Cerebellar nuclear complex (tissue), 1 donor: ENCODE measurements at places on chromosomes 12 and 14.

- no peak for DNase-seq
Observed at GRCh38 chr12:42582050-42582449, 7.5 kb downstream of the PRICKLE1 start.

DNA sequence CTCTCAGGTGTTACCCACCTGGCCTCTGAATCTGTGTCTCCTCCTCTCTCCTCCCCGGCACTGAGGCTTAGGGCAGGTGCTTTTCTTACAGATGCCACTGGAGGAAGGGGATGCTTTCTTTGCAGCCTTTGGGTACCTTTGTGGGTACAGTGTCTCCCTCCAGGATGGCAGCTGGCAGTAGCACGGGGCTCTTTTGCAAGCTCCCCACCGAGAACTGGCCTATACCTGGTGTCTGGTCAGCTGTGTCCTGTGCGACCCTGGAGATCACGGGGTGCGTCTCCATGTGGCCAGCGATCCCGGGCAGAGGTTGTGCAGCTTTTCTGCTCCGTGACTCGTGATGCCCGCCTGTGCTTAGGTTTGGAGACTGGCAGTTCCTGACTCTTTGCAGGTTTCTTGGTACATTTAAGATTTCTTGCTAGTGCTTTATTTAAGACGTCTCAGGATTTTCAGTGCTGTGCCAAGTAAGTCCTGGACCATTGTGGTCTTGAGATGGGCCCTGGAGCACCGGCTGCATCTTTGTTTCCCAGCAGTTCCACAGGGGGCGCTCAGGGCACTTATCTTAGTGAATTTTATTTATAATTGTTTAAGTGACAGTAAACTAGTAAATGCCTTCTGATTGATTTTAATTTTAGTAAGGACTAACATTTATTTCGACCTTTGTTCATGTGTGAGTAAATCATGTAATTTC lies 68.9 kb downstream of the DDX51 start:
- no peak for DNase-seq

- DNase-seq = no peak
Observed at GRCh38 chr14:106518054-106518943, 991.9 kb downstream of the TMEM121 start.

- no peak for DNase-seq
Observed at GRCh38 chr12:74663958-74664357, 126.3 kb downstream of the ATXN7L3B start.

- DNase-seq = no peak
Observed at GRCh38 chr14:65237023-65237814, 134.9 kb upstream of the MAX start.

- DNase-seq = no peak
Observed at GRCh38 chr12:91316907-91317269, 134.3 kb upstream of the DCN start.

DNA sequence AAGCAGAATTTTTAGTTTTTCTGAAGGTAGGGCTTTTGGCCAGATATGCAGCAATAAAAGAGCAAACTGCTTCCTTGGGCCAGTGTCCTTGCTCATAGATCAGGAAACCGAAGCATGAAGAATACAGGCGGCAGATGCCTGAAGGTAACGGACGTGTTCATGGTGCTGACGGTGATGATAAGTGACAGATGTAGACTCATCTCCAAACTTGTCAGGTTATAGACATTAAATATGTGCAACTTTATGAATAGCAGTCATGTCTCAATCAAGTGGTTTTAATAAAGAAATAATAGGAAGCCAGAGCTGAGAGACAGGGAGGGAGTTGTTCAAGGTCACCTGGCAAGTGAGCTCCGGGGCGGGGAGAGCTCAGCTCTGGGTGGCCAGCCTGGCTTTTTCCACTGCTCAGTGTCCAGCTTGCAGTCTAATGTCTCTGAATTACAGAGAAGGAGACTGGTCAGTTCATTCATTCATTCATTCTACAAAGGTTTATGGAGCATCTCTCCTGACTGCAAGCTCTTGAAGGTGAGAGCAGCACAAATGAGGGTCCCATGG lies 1.0 kb downstream of the SERPINA5 start:
- DNase-seq = no peak

GRCh38 chr12:6952863-6953441 lies 1.8 kb downstream of the PTPN6 start:
- no peak for DNase-seq

GRCh38 chr12:114945351-114945750 lies 261.4 kb upstream of the TBX3 start:
- no peak for DNase-seq

- no peak for DNase-seq
Observed at GRCh38 chr14:104090071-104090748, 4.7 kb downstream of the ASPG start.

DNA sequence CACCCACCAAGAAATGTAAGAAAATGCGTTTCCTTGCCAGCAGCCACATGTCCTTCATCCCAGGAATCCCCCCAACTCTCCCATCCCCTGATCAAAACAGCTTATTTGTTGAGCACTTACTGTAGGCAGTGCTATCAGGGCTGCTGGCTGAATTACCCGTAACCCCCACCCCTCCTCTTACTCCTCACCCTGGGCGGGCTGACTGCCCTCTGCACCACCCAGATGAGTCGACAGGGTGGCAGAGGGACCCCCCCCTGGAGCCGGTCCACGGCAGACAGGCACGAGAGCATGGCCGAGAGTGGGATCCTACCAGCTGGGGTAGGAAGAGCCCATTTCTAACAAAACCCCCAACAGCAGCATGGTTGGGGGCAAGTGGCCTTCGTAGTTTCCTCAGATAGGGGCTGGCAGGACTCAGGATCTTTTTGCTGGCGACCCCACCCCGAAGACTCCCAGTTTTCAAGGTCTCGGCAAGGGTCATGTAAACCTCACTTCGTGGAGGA lies 1.1 kb upstream of the RHOF start:
- DNase-seq = no peak

DNA sequence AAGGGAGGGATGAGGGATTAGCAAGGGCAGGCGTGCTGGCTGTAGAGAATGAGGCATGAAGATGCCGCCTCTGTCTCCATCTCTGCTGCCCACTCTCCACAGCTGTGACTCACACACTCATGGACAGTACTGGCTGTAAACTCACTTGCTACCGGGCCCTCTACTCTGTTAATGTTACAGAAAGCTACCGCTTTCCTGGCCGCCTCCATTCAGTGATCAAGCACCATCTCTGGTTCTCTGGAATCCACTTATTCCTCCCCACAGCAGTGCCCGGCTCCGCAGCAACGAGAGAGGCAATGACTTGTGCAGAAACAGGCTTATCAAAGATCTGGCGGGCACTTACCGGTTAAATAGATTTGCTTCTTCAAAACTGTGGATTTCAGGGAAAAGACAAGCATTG lies 34.8 kb downstream of the AMN start:
- DNase-seq = no peak

- DNase-seq = no peak
Observed at GRCh38 chr14:68042586-68043210, 223.1 kb downstream of the RAD51B start.

DNA sequence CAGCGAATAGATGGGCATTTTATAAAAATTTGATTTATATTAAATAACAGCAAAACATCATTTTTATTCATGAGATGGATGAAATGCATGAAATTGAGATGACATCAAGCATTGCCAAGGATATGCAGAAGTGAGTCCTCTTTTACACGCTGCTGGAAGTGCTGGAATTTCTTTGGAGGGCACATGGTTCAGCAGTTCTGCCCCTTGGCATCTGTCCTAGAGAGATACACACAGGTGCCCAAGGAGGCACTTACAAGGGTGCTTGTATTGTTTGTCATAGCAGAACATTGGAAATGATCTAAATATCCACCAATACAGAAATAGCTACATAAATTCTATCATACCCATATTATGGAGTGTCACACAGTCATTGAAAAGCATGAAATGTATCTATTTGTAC lies 441.1 kb upstream of the TMPO start:
- no peak for DNase-seq

- DNase-seq = no peak
Observed at GRCh38 chr12:127500512-127501035, 766.4 kb upstream of the TMEM132C start.

DNA sequence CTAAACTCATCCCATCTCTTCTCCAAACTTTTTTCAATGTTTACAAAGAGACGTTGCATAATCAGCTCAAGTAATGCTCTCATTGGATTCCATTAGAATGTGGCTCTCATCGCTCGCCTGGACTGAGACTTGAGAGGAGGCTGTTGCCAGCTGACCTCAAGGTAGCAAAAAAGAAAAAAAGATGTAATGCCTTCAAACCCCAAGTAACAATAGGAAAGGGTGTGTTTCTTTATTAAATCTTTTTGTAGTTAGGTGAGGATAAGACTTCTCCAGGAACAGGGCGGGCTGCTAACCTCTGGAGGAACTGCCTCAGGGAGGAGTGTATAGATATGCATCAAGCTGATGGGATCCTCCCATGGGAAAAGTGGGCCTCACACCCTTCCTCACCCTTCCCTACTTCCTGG lies 956 bp upstream of the PTHLH start:
- DNase-seq = no peak

DNA sequence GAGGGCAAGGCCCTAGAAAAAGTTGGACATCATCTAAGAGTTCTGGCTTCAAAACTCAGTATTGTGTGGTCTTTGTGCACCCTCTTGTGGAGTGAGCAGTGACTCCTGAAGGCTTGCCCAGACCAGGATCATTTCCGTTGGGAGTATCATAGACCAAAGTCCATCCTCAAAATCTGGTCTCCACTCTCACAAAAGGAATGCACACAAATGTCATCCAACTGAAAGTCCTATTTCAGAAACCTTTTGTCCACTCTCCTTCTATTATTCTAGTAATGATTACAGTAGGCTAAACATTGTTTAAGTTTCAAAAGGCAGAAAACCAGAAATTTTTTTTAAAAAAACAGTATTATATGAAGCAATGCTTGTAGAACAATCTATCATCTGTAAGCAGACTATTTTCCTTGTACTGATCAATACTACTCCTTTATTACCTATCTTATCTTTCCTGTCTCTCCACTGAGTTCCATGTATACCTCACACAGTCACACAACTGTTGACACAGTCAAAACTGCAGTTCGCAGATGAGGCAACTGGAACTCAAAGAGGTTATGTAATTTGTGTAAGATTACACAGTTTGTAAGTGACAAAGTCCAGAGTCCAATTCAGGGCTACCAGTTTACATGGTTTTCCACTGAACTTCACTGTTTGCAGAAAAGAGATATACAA lies 41.4 kb downstream of the COX16 start:
- no peak for DNase-seq

DNA sequence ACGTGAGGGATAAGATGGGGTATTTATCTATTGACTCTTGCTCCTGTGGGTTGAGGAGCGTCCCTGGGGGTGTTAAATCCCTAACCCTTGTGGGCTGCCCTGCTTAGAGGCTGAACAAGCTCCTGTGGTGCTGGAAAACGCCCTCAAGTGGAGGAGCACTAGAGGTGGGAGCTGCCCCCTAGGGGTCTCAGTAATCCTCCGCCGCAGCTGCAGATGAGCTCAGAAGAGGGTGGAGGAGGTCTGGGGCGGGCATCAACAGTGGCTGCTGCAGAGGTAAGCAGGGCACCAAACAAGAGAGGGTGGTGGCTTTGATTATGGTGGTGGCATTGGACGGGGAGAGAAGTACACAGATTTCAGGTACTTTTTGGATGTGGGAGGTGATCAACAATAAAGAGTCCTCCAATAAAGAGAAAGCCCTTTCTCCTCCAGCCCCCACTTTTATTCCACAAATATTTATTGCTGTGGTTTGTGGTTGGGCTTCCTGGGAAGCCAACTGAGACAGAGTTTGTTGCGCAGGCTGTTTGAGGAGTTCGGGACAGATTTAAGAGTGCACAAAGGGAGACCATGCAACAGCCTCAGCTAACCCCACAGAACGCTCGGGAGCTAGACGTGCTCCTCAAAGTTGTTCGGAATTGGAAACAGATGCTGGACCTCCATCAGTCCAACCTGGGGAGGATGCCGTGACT lies 179.9 kb downstream of the ADCK1 start:
- no peak for DNase-seq

- no peak for DNase-seq
Observed at GRCh38 chr12:22340143-22340542, 5.6 kb upstream of the ST8SIA1 start.

DNA sequence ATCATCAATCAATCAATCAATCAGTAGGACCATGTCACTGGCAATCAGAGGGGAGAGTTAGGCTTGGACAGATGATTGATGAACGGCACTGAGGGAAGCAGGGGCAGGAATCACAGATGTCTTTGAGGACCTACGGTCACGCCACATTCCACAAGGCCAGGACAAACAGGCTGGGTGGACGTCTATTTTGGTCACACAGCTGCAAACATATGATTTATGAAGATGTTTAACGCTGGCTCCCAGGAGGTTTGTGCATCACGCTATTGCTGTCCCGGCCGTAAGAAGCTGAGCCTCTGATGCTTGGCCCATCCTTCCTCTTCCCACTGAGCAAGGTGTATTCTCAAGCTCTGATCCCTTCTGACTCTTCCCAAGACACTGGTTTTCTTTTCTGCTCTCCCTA lies 160.8 kb downstream of the FOXN3 start:
- no peak for DNase-seq

DNA sequence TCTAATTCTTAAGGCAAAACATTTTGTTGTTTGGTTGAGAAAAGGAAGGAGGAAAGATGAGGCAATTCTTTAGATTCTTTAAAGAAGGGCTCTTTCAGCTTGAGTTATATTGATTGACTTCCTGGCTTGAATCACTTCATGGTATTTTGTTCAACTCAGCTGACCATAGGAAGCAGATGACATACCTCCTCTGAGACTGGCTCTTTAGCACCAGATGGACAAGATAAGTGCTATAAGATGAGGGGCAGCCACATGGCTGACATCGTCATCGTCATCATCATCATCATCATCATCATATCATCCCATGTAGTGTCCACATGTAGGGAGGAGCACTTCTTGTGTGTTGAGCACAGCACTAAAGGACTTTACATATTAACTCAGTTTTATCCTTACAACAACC lies 81.3 kb downstream of the SSPN start:
- DNase-seq = no peak
